Stimulated activated CD4-positive, alpha-beta T cell treated with anti-CD3 and anti-CD28 coated beads, TNF-alpha, amount 100 ng/mL, for 1 hour (primary cell): ENCODE measurements at places on chromosomes 5 and 9.

GRCh38 chr9:111193095-111193494 is 136.9 kb downstream of the OR2K2 start:
- DNase-seq: no peak

- no peak for DNase-seq
These were observed 69.2 kb downstream of the SYK start for GRCh38 chr9:90870621-90871326.

DNA sequence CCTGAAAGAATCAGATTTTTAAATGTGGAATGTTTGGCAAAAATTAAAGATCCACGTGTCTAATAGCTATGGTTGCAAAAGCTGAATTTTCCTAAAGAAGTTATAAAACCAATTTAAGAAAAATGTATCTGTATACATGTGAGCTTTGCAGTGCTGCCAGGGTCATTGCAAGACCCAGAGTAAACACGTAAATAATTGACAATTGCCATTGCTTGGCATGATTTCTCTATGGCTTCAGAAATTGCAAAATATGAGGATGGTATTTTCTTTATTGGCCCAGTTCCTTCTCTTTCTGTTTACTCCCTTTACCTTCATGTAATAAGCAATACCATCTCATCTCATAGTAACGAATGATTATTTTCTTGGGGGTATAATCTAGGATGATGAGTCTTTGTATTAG is 123.9 kb downstream of the ERCC6L2 start:
- DNase-seq: no peak

DNA sequence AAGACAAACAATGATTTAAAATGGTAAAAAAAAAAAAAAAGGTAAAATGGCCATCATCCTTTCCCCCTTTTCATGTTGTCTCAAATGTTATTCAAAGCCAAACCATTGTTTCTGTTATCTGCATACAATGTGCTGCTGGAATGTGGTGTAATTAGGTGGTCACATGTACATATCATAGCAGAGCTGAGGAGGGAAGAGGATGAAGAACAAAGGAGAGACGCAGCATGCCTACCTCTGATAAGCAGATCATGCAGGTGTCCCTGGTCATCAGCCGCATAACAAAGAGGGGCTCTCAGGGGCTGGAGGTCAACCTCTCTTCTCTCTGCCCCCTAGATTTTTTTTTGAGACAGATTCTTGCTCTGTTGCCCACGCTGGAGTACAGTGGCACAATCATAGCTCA is 141.0 kb downstream of the CARTPT start:
- DNase-seq: no peak

DNA sequence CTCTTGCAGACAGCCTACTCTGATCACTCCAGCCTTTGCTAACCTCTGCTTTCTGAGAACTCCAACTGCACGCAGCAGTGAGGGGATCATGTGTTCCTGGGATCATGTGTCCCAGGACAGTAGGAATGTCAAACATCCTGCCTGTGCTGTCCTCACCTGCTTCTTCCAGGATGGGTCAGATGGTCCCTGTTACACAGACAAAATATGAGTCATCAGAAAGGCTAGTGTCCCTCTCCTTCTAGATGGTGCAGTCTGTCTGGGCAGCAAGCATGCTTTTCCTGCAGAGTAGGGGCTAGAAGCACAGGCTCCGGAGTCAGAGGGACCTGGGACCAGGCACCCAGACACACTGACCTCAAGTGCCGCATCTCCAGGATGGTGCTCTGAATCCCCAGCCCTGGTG is 20.1 kb upstream of the SLC25A48 start:
- no peak for DNase-seq

DNA sequence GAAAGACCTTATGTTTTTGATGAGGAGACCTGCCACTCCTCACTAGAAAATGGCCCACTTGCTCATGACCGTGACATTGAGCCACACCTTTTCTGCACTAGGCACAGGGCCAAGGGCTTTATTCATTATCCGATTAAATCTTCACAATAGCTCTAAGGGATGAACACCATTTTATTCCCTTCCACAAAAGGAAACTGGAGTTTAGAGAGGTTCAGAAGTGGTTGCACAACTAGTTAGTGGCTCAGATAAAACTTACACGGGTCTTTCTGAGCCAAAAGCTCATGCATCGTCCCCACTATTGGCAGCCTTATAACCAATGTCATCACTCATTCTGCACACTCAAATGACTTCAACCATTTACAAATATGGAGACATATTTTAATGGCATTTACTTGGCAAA is 39.4 kb downstream of the SUSD1 start:
- DNase-seq: no peak
